Neural progenitor cell (in vitro differentiated cells): ENCODE measurements at places on chromosomes 4 and X. TPM values are rescaled to one million over a fixed set of nuclear protein-coding genes. Genes with fewer than 3 reads are reported as not detected.

The NUDT10 gene
- 23.9 and 31.3 TPM in 2 replicates for total RNA-seq

The CXorf49 gene
- not detected in 2 replicates for total RNA-seq

The IL21 gene
- total RNA-seq, result not detected in 2 replicates

The ZNF674 gene
- total RNA-seq, result 3.6 and 3.9 TPM in 2 replicates

The ANOS1 gene
- total RNA-seq, result 31.3 and 45.7 TPM in 2 replicates

The NALF2 gene
- total RNA-seq, result 1.6 and 3.2 TPM in 2 replicates

The GIMD1 gene
- total RNA-seq, result not detected in 2 replicates

The MUC7 gene
- total RNA-seq, result not detected in 2 replicates

The NUDT9 gene
- 10.2 and 18.0 TPM in 2 replicates for total RNA-seq

GRCh38 chr4:35835893-35836292 is 408.4 kb downstream of the ARAP2 start:
- DNase-seq, result no peak

GRCh38 chr4:39166669-39167068 is 15.7 kb upstream of the WDR19 start:
- DNase-seq, result no peak

DNA sequence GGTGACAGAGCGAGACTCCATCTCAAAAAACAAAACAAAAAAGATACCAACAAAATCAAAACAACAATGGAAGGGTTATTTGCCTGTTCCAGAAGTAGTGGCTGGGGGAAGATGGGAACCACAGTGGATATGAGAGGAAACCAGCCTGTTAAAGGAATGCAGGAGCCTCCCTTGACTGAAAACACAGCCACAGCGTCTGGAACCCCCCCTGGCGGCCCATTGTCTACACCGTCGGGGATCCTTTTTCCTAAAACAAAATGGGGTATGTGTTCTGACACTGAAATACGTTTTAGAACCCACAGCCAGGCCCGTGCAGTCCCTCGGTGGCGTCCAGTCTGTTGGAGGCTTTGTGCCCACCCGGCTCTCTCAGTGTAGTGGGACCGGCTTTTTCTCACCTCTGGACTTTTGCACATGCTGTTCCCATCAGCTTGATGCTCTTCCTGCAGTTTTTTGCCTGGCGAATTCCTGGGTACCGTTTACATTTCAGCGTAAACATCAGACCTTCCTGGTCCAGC is 19.6 kb downstream of the PIGG start:
- DNase-seq, result no peak

DNA sequence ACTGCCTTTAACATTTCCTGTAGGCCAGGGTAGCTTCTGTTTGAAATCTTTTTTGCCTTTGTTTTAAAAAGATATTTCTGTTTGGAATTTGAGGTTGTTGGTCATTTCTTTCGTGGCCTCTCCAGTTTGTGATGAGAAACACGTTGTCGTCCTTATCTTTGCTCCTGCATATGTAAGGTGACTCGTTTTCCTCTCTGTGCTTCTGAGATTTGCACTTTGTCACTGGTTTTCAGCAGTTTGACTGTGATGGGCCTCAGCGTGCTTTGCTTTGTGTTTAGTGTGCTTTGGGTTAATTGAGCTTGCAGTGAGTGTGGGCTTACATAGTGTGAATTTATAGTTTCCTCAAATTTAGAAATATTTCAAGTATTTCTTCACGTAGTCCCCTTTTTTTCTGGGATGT is 81.5 kb downstream of the FAM193A start:
- no peak for DNase-seq

- no peak for DNase-seq
These were observed 85.2 kb downstream of the PLAC1 start for GRCh38 chrX:134572816-134573682.

DNA sequence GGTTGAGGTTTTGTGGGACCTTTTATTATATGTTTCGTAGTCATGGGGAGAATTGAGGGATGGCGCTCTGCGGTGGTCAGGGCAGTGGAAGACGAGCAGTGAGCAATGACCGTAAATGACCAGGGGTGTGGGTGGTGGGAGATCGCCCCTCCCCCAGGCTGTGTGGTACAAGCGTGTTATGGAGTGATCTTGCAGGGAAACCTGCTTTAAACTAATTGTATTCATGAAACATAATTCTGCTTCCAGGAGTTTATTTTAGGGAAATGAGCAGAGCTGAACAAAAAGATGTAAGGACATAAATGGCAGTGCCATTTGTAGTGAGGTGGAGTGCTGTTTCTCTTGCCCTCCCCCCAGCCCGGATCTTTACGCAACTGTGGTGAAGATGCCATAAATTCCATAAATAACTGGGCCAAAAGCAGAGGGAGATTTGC is 20.2 kb downstream of the GYG2 start:
- no peak for DNase-seq

GRCh38 chr4:5127556-5127955 is 76.3 kb downstream of the STK32B start:
- no peak for DNase-seq

DNA sequence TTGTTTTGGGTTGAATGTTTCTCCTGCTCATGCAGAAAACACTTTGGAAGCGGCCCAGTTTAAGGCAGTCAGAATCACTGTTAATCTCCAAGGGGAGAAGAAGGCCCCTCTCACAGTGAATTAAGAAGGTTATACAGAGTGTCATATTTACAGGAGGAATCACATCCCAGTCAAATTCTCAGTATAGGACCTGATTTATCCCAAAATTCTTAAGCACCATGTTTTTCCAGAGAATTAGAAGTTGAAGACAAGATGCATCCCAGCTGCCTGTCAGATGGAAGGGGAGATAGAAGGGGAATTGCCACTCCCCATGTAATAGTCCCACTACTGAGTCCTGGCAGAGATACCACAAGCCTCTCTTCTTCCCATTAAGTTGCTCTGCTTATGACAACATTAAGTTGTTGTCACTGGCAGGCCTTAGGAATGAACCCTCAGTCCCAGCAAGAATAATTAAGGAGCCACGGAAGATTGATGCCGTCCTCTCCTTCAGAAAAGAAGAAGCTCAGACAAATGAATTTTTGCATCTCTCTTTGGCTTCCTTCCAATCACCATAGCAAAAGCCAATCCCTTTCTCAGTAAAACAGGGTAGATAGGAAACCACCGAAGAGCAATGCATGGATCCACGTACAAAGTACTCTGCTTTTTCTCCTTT is 138.4 kb downstream of the LDB2 start:
- no peak for DNase-seq

DNA sequence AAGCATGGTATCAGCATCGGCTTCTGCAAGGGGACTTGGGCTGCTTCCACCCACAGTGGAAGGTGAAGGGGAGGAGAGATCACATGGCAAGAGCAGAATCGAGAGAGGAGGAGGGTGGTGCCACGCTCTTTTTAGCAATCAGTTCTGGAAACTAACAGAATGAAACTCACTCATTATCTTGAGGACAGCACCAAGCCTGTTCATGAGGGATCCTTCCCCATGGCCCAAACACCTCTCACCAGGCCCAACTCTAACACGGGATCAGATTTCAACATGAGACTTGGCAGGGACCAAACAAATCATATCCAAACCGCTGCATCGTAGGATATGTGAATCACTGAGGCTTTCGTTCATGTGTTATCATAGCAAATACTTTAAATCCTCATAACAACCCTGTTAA is 125.5 kb downstream of the GPC3 start:
- DNase-seq, result no peak

DNA sequence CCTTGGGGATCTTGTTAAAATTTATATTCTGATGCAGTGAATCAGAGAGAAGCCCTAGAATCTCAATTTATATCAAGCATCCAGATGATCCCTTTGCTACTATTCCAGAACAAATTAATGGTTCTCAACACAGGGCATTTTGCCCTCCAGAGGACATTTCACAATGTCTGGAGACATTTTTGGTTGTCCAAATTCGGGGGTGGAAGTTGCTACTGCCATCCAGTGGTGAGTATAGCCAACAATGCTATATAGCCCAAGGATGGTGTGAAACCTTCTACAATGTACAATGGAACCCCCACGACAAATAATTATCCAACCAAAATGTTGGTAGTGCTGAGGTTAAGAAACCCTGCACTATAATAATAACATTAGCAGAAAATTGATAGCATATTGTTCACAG is 2440.0 kb downstream of the PCDH7 start:
- peak; percentile 29 for DNase-seq

DNA sequence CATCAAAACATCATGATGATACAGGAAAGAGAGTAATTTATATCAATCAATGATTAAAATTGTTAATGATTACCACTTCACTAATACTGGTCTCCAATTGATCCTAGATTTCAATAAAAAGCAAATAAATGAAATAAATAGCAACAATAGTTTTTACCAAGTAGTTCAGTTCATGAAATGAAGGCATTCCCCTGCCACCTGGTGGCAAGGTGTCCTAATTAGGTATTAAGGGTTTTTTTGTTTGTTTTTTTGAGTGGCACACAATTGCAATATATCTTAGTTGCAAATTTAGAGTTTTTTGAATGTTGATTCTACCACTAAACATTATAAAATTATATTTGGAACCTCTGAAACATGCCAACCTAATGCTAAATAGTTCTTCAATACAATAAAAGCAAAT is 157.4 kb upstream of the PDE5A start:
- DNase-seq, result no peak

DNA sequence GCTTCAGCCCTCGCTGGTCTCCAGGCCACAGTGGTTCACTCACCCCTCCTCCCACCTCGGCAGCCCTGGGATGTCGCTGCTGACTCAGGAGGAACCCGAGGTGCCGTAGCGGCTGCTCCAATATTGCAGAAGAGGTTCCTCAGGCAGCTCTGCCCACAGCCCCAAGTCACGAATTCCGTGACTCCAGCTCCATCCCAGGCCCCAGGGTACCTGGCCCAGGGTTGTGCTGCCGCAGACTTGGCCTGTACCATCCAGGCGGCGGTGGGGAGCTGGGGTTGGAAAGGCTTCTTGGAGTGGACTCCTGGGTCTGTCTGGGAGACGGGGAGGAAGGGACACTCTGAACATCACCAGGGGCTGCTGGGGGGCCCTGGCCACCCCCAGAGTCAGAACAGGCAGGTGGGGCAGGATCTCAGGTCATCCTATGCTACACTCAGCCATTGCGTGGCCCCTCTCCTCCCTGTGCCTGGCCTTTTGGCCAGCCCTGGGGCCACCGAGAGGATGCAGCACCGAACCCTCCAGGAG is 728 bp upstream of the HGFAC start:
- no peak for DNase-seq

DNA sequence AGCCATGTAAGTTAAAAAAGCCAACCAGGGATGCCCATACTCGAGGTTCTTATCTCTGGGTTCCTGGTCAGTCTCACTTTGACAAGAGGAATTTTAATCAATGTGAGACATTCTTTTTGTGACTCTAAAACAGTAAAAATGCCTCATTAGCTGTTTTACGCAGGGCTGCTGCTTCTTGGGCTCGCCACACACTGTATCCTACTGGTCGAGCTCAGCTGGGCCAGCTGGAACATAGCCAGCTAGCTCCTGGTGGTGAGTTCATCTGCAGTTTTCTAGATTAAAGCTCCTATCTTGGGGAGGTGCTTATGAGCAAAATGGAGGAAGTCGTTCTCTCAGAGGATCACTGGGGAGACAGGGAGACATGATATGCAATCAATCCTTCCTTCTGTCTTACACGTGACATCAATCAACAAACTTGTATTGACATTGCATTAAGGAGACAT is 55.9 kb upstream of the LEF1 start:
- DNase-seq, result no peak
